ENCODE measurements at places on chromosomes 3 and 15.
A peak's percentile ranks its signal among the peaks of the same experiment; 100 is the strongest.

GRCh38 chr3:51581524-51581923 is 43.0 kb downstream of the RAD54L2 start:
- no peak for DNase-seq

- no peak for DNase-seq
These were observed 539 bp upstream of the TLNRD1 start for GRCh38 chr15:81000144-81000623.

GRCh38 chr3:68206524-68207117 is 552.2 kb upstream of the SUCLG2 start:
- no peak for DNase-seq

DNA sequence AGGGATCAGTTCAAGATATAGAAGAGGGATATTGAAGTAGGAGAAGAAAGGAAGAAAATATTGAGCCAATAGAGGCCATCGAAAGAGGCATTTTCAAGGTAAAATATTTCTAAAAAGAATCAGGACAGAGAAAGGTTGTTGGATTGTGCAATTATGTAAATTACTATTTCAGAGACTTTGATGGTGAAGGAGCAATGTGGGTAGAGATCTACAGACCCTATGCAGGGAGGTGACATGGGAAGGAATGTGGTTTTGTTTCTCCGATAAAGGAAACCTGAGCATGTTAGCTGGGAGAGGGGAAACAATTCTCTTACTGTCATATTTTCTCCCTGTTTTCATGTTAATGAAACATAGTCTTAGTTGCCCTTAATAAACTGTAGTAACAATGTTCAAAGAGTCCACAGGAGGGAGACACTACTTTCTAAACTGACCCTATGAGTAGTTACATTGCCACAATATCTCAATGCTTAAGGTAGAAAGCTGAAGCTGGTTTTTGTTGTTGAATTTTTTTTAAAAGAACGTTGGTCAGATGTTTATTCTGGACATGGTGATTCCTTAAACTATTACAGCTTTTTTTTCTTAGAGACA is 133.3 kb downstream of the GRM7 start:
- DNase-seq, result no peak

DNA sequence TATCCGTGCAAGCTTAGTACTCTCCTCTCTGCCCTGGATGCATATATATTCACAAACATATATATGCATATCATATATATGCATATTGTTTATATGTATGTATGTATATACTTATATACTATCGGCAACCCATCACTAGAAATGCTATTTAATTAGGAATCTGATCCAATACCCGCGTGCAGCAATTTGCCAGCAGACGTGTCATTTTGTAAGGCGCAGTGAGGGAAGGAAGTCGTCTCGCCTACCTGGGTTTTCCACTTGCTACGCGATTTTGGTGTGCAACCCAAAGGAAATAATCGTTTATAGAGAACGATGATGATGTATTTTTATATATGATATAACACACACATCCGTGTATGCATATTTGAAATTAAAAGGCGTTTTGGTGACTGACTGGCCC is 5.6 kb upstream of the FEZF2 start:
- DNase-seq, result no peak

GRCh38 chr3:112093180-112093522 is 7.0 kb downstream of the C3orf52 start:
- DNase-seq, result no peak

DNA sequence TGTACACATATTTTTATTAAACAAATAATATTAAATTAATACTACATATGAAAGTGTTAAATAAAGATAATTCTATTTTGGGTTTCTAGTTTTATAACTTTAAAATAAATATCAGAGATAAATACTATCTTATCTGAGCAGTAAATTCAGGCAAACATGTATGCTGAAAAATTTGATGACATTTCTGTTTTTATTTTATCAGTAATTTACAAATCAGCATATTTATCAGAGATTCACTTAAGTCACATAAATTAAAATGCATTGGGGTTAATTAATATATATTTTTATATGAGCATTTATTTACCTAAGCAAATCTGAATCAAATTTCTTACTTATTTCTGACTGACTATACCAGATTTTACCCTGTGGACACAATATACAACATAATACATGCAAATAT is 1499.8 kb downstream of the OTOL1 start:
- DNase-seq, result no peak

DNA sequence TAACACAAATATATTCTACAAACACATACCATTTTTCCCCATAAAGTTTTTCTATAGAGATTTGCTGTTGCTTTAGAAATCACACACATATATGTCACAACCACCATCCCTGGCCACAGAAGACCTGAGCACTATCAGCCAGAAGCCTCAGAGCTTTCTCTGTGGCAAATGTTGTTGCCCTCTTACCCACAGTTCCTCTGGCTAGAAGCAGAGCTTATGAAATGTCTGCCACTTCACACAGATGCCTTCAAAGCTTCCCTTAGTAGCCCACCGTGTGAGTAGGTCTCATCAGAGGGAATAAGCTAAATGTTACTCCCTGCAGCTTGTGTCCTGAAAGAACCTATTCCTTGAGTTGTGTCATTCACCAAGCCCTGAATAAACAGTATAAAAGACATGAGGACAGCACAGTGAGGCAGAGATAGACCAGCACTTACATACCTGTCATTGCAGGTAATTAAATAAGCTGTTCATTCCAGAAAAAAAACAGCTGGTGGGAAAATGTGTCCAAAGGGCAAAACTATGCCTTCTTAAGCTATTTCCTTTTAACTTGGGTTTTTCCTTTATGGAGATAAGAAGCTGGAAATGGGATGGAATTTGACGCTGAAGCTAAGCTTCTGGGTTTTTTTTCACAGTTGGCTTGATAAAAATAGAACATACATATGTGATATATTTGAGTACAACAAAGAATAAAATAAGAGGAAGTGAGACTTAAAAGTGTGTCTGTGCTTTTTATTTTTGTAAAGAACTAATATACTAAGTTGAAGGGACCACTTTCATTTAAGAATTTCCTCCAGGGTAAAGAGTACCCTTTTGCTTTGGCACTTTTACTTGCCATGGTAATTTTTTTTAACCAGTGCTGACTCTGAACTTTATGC is 391.4 kb downstream of the KCNH8 start:
- DNase-seq, result no peak

DNA sequence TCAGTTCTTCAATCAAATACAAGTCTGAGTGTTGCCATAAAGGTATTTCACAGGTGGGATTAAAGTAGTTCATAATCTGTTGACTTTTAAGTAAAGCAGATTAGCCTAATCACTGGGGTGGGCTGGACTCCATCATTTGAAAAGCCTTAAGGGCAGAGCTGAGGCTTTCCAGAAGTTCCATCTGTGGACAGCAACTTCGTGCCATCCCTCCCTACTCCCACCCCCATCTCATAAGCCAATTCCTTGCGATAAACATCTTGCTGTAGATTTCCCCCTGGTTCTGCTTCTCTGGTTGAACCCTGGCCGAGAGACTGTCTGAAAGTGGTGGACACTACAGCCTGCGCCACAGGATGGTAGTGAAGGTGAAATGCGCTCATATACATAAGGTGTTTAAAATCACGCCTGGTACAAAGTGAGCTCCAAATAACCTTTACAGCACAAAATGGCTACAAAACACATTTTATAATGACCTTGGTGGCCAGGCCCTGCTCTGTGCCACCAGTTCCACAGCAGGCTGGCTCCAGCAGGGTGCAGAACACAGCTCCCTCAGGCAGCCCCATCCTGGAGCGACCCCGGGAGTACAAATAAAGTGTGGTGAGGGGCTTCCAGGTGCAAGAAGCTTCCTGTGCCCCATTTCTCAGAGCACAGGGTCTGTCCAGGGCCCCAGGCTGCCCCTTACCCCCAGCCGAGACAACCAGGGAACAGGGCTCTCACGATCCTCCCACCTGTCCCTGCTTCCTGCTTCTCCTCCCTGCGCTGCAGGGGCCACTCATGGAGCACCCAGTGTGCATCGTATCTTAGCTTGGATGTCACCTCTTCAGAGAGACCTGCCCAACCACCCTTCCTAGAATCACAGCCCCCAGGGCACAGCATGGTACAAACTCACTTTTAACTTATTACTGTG is 25.8 kb upstream of the GATA2 start:
- no peak for DNase-seq

- no peak for DNase-seq
These were observed 42.7 kb upstream of the SKOR1 start for GRCh38 chr15:67782691-67782991.

DNA sequence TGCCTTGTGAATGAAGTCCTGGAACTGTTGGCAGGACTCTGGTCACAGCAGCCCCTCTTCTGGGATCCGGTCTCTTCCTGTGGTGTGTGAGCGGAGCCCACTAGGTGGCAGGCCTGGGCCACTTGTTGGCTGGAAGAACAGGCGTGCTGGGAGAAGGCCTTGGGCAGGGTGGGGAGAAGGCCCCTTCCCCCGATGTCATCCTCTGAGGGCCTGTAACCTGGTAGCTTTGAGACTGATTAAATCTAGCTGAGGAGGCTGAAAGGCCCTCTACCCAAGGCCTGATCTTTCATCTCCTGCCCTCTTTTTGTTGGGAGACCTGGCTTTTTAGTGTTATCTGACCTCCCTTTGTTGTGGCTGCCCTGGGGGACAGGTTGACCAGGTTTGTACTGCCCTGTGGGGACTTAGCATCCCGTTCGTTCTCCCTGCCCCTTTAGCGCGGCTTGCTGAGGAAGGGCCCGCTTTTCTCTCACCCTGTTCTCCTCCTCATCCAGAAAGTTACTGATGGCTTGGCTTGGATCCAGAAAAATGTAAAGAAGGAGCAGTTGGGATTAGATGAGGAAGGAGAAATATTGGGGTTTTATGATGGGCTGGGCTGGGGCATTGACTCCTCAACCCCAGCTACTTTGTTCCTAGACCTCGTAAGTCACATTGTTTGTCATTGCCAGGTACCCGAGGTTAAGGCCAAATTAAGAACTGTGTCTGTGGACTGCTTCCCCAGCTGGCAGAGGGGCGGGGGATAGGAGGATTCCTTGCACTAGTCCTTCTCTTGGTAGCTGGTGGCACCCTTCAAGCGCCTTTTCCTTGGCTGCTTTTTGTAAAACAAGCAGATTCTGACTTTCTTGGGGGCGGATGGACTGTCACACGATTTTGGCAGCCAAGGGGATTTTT is 48.5 kb downstream of the CHCHD6 start:
- peak; percentile 50 for DNase-seq

GRCh38 chr15:80991421-80991820 is 1.8 kb upstream of the MESD start:
- no peak for DNase-seq

DNA sequence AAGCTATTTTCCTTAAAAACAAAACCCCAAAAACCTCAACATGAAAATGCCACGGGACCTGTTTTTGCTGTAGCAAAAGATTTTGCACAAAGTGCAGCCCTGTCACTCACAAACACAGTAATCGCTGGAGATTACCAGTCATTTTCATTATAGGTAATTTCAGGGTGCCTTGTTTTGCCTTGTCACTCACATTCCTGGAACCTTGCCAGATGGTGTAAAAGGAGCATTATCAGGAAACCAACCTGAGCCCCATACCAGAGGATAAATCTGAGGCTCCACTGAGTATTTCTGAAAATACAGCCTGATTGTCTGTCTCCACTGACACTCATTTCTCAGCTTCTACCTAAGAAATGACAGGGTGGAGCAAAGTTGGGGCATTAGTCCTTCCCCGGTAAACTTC is 791.3 kb upstream of the LMCD1 start:
- DNase-seq, result peak; percentile 4

GRCh38 chr3:11713171-11713570 is 69.5 kb upstream of the VGLL4 start:
- DNase-seq, result no peak

- DNase-seq, result no peak
These were observed 420.5 kb upstream of the WNT5A start for GRCh38 chr3:55907616-55908015.

DNA sequence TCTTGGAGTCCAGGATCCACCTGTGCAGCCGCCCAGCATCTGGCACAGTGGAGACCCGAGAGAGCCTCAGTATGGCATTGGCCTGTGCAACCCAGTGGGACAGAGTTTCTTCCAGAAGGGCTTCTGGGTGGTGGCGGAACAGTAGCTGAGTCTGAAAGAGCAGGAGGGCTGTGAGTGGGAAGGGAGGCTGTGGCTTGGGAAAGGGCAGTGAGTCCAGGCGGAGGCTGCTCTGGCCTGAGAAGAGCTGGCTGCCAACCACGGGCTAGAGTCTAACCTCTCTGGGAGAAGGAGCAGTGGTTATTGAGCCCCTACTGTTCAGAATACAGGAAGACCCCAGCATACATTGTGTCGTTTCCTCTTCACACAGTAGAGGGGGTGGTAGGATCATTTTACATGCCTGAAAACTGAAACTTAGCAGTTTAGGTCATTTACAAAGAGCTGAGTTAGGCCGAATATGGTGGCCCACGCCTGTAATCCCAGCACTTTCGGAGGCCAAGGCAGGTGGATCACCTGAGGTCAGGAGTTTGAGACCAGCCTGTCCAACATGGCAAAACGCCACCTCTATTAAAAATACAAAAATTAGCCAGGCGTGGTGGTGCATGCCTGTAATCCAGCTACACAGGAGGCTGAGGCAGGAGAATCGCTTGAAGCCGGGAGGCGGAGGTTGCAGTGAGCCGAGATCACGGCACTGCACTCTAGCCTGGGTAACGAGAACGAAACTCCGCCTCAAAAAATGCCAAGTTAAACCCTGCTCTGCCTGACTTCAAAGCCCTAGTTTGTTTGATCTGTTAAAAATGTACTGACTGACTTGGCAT is 3.2 kb downstream of the AEN start:
- DNase-seq, result peak; percentile 34

- DNase-seq, result no peak
These were observed 1161.4 kb downstream of the IGSF11 start for GRCh38 chr3:117873249-117873600.

DNA sequence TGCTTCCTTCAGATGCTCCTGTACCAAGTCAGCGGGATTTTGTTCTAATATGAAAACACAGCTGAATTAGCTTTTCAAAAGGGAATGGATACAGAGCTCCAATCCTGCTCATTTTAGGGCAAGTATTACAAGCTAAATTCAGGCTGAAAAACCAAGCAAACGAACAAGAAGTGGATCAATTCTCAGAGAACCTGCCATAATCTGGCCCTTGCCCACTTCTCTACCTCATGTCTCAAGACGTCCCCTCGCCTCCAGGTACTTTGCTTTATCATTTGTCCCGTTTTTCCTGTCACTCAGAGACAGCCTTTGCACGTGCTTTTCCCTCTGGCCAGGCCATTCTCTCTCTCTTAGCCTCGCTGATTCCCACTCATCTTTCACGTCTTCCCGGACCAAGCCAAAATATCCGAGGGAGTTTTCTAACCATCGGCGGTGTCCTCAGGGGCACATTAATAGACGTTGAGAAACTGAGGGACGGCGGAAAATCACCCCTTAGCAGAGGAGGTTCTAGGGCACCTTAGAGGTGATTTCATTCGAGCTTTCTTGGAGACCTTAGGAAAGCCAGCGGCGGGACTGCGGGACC is 654 bp downstream of the SUSD5 start:
- no peak for DNase-seq

GRCh38 chr15:73571346-73571745 is 61.8 kb downstream of the NPTN start:
- DNase-seq, result no peak

Measured in stimulated activated CD4-positive, alpha-beta T cell treated with anti-CD3 and anti-CD28 coated beads, Interleukin-1b, Interleukin-23, amount 100 ng/mL, for 48 hours (primary cell).